ENCODE measurements at places on chromosomes 3 and 15. TPM values are rescaled to one million over a fixed set of nuclear protein-coding genes. Genes with fewer than 3 reads are reported as not detected.

Gene C3orf49
- not detected for total RNA-seq

Gene SNUPN
- total RNA-seq, result 15.8 TPM

Gene RPN1
- total RNA-seq, result 550 TPM

Gene NANOGP8
- total RNA-seq, result not detected

Gene LYZL4
- 0.39 TPM for total RNA-seq

Gene REC114
- total RNA-seq, result not detected

Gene PPP1R14D
- total RNA-seq, result not detected

Gene SLCO2A1
- total RNA-seq, result under 0.01 TPM

Gene MOBP
- total RNA-seq, result not detected

Gene IGSF10
- total RNA-seq, result not detected

Gene CHRNA5
- 1.2 TPM for total RNA-seq

Gene ARNT2
- 1.2 TPM for total RNA-seq

Gene TMEM158
- total RNA-seq, result under 0.01 TPM

Gene NEK10
- 0.98 TPM for total RNA-seq

Gene SUCLG2
- 37.7 TPM for total RNA-seq

Gene MGLL
- 16.9 TPM for total RNA-seq

Gene ISL2
- total RNA-seq, result not detected

Gene ADCY5
- 0.87 TPM for total RNA-seq

Gene EFCC1
- total RNA-seq, result not detected

Gene UNC13C
- total RNA-seq, result 0.33 TPM

Gene FEM1B
- 56.1 TPM for total RNA-seq

All from placental epithelial cell (primary cell).